Activated T-helper 1 cell treated with anti-CD3 and anti-CD28 coated beads, Interleukin-2, amount 50 U/mL, for 16 hours (primary cell): ENCODE measurements at places on chromosomes 12 and 14.

GRCh38 chr12:116026768-116027550 is 250.5 kb downstream of the MED13L start:
- DNase-seq = no peak

DNA sequence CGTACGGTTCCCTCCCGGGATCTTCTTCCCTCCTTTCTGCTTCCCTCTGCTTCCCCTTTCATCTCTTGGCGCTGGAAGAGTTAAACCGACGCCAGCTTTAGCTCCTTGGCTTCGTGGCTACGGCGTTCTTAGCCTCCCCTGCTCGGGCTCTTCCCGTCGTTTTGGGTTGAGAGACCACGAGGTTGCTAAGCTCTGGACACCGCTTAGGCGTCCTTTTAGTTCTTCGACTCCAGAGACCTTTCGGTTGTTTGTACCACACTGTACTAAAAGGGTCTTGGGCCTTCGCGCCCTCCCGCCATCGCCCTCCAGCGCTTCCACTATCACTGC is 545 bp downstream of the CPSF2 start:
- DNase-seq = no peak

GRCh38 chr12:97985834-97986233 is 523.2 kb downstream of the RMST start:
- no peak for DNase-seq

DNA sequence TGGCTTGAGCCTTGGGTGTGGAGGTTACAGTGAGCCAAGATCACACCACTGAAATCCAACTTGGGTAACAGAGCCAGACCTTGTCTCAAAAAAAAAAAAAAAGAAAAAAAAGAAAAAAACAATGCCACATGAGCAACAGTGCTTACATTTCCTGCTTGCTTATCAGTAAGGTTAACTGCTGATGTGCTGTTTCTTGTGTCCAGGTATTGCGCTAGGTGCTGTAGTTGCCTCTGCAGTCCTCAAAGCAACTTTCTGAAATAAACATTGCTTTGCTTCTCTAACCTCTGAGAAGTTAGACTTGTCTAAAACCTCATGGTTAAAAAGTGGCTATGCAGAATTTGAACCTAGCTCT is 24.7 kb downstream of the RNF34 start:
- no peak for DNase-seq

GRCh38 chr14:90574188-90575131 is 177.6 kb downstream of the CALM1 start:
- DNase-seq = no peak

DNA sequence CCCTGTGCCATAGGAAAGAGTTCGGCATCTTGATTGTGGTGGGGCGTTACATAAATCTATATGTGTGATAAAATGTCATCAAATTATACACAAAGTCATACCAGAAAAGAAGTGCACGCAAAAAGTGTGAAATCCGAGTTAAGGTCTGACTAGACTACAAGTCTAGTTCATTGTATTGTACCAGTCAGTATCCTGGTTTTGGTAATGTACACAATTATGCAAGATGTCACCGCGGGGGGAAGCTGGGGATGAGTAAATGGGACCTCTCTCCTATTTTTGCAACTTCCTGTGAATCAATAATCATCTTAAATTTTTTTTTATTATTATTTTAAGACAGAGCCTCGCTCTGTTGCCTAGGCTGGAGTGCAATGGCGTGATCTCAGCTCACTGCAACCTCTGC is 43.2 kb upstream of the BCL11B start:
- DNase-seq = no peak

GRCh38 chr14:93706360-93706955 is 81.8 kb downstream of the PRIMA1 start:
- no peak for DNase-seq

- no peak for DNase-seq
These were observed 12.5 kb downstream of the RFX4 start for GRCh38 chr12:106595268-106595667.

DNA sequence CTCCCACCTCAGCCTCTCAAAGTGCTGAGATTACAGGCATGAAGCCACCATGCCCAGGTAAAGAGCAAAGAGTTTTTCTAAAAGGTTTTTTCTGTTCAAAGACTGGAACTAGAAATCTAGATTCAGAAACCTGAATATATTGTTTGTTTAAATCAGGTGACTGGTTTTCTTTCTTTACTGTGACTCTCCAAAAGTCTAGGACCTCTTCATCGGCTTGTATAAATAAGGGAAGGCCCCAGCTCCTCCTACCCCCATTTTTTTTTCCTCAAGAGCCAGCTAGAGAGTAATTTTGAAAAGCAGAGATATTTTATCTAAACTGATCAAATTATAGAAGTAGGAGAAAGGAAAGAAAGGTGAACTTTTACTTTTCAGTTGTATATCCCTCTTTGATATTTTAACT is 48.0 kb downstream of the TMEM116 start:
- DNase-seq = no peak

DNA sequence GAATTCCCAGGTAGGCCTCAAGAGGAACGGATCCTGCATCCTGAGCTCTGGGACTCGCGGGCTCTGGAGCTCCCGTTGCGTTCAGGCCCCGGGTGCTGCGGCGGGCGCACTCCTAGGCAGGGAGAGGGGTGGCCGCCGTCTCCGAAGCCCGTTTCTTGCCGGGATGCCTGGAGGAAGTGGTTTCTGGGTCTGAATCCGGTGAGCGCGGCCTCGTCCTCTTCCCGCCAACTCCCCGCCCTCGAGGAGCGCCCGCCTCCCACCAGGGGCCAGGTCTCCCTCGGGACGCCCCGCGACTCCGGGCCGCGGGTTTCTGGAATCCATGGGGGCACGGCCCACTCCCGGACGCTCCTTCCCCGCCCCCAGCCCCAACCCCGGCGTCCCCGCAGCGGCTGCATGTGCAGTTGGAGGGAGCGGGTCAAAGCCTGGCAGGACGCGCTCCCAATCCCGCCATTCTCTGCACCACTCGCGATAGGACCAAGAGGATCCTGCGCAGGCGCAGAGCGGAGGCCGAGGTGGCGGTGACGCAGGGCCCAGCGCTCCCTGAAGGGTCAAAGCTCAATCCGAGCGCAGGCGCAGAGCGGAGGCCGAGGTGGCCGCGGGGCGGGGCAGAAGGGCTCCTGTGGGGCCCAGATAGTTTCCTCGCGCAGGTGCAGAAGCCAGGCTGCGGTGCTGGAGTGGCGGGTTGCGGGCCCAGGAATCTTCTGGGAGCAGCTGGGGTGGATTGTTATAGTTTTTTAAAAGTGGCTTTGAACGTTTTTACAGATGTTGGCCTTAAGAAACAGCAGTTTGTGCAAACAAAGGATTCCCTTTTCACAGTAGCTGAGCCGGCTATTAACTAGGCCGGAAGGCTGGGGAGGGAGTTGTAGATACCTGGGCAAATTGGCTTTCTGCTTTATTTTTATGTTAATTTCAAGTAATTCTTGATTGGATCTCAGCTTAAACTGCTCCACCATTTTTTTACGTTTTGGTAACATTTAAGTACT is 796.4 kb downstream of the AACS start:
- no peak for DNase-seq

DNA sequence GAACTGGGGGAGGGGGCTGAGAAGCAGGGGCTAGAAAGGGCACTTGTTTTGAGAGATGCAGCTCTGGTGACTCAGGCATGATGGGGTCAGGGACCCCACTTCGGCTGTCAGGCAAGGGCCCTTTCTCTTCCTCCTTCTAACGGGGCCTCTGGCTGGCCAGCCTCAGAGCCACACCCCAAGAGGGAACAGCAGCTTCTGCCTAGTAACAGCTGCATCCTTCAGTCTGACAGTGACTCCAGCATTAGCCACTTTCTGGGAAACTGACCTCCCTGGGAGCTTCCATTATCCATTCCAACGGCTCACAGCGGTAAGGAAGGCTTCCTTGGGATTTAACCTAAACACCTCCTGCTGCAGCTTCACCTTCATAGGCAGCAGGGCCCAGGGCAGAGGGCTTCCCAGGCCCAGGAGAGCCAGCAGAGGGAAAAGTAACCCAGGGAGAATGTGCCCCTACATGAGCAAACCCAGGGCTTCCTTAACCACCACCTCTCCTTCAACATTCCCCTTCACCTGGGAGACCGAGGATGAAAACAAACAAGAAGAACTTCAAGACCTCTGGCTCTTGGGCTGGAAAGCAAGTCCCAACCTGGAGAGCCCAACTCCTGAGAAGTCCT is 2.7 kb downstream of the NCKAP5L start:
- DNase-seq = no peak

DNA sequence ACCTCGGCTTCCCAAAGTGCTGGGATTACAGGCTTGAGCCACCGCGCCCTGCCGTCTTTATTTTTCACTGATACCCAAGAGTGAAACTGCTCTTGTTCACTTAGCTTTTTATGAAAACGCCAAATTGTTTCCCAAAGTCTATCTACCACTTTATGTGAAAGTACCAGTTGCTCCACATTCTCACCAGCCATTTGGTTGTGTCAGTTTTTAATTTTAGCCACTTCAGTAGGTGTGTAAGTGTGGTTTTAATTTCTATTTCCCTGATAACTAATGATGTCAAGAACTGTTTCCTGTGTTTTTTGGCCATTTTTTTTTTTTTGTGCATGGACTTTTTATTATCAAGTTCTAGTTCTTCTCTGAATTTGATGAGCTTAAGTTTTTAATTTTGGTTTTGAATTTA is 17.1 kb downstream of the CAND1 start:
- DNase-seq = no peak

- DNase-seq = no peak
These were observed 166.6 kb downstream of the KTN1 start for GRCh38 chr14:55746558-55746957.

- no peak for DNase-seq
These were observed 21.7 kb upstream of the VRTN start for GRCh38 chr14:74326369-74327152.

- DNase-seq = no peak
These were observed 268.7 kb upstream of the PDE3A start for GRCh38 chr12:20099395-20100183.

GRCh38 chr12:32757157-32757556 is 1.5 kb upstream of the YARS2 start:
- DNase-seq = no peak

DNA sequence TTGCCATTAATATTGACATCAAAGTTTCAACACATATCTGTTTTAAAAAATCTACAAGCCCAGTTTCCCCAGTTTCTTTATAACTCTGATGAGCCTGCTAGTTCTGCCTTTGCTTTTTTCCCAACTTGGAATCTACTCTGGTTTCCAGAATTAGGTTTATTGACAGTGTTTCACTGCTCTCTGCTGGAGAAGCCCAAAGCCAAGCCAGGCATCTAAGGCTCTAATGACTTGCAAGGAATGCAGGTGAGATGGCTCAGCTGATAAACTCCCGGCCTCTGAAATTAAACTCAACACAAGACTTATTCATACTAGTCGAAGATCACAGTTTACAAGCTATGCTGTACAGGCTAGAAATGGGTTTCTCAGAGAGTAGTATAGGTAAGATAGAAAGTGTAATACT is 54.3 kb downstream of the HMGA2 start:
- DNase-seq = no peak

DNA sequence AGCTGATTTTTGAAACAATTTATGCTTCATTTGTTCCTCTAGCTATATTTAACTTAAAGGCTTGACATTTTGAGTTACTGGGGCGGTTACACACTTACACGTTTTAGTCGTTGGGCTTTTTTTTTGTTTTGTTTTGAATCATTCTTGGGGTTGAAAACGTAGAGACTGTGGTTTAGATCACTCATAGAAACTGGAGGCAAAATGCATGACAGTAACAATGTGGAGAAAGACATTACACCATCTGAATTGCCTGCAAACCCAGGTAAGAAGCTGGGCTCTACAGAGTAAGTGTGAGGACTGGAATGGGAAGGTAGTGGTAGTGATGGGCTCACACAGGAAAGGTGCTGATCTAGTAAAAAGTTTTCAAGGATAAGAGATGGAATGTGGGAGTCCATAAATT is at the start of gene CLEC2D:
TSS of gene CLEC2D (plus strand) at position 180 of the 400 bp plus-strand sequence. CDS start at position 202, 22 bp downstream.
- DNase-seq = no peak

GRCh38 chr14:71355324-71356201 is 448.3 kb downstream of the PCNX1 start:
- DNase-seq = no peak

DNA sequence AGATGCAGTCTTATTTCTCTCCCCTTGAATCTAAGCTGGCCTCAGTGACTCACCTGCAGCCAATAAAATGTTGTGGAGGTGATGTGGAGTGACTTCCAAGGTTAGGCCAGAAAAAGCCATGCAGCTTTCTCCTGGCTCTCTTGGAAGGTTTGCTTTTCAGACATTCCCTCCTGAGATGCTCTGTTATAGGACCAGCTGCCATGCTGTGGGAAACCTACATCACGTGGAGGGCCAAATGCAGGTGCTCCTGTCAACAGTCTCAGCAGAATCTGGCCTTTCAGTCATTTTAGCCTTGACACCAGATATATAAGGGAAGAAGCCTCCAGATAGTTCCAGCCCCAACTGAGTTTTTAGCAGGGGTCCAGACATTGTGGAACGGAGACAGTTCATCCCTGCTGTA is 38.1 kb upstream of the DACT1 start:
- DNase-seq = no peak

DNA sequence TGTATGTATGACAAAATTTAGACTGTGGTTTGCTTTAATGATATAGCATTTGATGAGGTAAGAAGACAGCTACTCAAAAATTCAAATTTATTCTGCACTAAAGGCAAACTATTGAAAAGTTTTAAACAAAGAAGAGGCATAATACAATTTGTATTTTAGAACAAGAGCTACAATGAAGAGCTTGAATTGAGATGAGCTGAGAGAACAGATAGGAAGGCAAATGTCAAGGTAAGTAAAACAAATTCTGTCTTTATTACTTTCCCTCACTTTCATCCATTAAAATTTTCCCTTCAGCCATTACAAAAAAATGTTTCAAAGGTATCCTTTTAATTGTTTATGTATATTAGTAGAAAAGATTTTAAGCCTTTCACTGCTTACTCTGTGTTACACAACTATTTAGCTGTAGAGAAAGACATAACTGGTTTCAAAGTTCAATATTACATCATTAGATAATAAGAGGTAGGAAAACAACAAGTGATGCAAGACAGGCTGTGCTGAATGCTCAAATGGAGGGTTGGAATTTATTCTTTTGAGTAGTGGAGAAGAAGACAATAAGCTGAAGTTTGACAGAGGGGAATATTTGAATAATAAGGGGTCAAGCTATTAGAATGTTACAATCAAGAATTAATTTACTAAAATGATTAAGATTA is 1334.1 kb downstream of the FSCB start:
- DNase-seq = no peak

DNA sequence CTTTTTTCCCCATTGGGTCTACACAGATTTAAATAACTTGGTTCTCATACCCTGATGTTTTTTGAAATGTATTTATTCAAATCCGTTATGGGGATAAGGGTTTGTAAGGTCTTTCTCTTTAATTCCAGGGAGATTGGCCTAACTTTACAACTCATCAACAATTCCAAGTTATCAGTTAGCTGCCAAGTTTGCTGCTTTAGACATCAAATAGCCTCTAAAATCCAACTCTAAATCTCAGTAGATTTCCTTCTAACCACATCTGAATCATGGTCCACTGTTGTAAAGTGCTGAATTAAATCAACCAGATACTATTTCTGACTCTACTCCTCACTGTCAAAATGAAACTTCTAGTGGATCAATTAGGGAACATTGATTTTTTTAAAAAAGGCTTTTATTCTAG is 364.1 kb upstream of the E2F7 start:
- no peak for DNase-seq

GRCh38 chr12:50574601-50575348 is 70.0 kb downstream of the DIP2B start:
- no peak for DNase-seq

GRCh38 chr12:71548893-71549292 is 109.3 kb downstream of the LGR5 start:
- DNase-seq = no peak
